Progenitor cell of endocrine pancreas (in vitro differentiated cells): ENCODE measurements at places on chromosomes 2 and 18. TPM values are rescaled to one million over a fixed set of nuclear protein-coding genes. Genes with fewer than 3 reads are reported as not detected.

Gene SERPINB4
- not detected in 2 replicates for total RNA-seq

- H3K36me3 ChIP-seq, result peaks cover 4% of the 10 kb centered on the region
- H3K4me1 ChIP-seq, result peaks cover 9% of the 10 kb centered on the region
- no peak for DNase-seq
- H3K4me3 ChIP-seq, result no peak overlapping the region
Measured at GRCh38 chr2:175599966-175600831, 401.9 kb downstream of the LNPK start.

GRCh38 chr18:35028536-35028935 is 12.7 kb upstream of the MAPRE2 start:
- no peaks in the 10 kb centered on the region for H3K27me3 ChIP-seq
- no peak overlapping the region for H3K4me3 ChIP-seq
- H3K4me1 ChIP-seq, result peaks cover 27% of the 10 kb centered on the region
- DNase-seq, result no peak

GRCh38 chr2:37795938-37796337 is 124.5 kb upstream of the CDC42EP3 start:
- peak overlapping the region; percentile 94 for H3K27ac ChIP-seq
- DNase-seq, result no peak
- peaks cover 36% of the 10 kb centered on the region for H3K4me1 ChIP-seq

DNA sequence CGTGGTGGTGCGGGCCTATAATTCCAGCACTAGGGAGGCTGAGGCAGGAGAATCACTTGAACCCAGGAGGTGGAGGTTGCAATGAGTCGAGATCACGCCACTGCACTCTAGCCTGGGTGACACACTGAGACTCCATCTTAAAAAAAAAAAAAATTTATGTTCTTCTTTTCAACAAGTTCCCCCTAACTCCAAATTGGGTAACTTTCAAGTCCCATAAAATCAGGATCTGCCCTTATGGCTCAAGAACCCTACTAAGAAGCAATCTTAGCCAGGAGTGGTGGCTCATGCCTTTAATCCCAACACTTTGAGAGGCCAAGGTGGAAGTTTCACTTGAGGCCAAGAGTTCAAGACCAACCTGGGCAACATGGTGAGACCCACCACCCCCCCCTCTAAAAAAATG is 30.3 kb upstream of the TLK1 start:
- H3K4me1 ChIP-seq, result no peaks in the 10 kb centered on the region
- no peaks in the 10 kb centered on the region for H3K36me3 ChIP-seq
- no peak overlapping the region for H3K4me3 ChIP-seq
- H3K27me3 ChIP-seq, result no peaks in the 10 kb centered on the region
- DNase-seq, result no peak
- H3K27ac ChIP-seq, result no peak overlapping the region

GRCh38 chr2:72077702-72078169 is 69.9 kb downstream of the CYP26B1 start:
- no peak overlapping the region for H3K27ac ChIP-seq
- DNase-seq, result no peak
- no peaks in the 10 kb centered on the region for H3K36me3 ChIP-seq
